ENCODE measurements at places on chromosomes 3 and 15.

GRCh38 chr3:188526057-188526456, 372.1 kb downstream of the LPP start:
- DNase-seq, result no peak

- DNase-seq, result peak; percentile 89
These were observed 25.1 kb upstream of the HERC1 start for GRCh38 chr15:63858881-63859280.

- DNase-seq, result no peak
These were observed 143.5 kb downstream of the LRRK1 start for GRCh38 chr15:101062471-101063171.

DNA sequence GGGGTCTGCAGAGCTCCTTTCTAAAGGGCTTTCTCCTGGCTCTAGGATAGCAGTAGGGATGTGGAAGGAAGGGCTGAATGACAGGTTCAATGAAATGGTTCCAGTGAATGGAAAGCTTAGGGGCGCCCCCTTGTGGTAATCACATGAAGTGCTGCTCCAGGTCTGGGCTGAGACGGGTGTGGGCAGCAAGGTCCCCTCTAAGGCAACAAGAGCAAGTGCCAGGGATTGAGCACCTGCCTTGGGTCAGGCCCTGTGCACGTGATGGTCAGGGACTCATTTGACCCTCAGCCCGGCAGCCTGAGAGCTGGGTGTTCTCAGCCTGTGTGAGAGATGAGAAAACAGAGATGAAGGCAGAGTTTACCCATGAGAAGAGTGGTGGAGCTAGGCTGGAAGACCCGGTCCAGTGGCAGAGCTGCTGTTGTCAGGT, 12.1 kb upstream of the CX3CR1 start:
- peak; percentile 60 for DNase-seq

DNA sequence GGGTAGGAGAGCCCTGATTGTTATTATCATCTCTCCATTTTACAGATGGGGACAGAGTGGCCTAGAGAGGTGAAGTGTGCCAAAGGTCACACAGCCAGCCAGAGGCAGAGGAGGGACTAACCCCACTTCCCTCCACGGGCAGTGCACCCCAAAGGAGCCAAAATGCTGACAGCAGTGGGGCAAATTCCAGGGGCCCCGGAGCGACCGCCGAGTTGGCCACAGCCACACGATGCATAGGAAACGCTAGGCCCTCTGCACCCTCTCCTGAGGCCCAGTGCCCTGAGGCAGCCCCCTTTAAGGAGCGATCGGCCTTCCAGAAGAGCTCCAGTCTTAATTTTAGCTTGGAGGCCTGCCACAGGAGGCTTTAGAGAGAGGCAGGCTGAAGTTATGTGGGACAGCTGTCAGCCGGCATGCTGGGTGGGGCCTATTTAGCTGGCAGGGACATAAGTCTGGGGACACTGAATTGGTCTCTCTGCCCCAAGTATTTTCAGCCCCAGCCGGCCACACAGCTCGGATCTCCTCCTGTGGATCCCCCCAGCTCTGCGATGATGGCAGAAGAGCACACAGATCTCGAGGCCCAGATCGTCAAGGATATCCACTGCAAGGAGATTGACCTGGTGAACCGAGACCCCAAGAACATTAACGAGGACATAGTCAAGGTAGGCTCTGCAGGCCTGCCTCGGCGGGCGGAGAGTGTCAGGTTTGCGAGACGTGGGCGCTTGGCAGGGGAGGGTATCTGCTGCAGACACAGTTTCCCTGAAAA, at the start of gene CAV3:
TSS of gene CAV3 (plus strand) at position 471 of the 763 bp plus-strand sequence. CDS start at position 546, 75 bp downstream.
- DNase-seq, result no peak

DNA sequence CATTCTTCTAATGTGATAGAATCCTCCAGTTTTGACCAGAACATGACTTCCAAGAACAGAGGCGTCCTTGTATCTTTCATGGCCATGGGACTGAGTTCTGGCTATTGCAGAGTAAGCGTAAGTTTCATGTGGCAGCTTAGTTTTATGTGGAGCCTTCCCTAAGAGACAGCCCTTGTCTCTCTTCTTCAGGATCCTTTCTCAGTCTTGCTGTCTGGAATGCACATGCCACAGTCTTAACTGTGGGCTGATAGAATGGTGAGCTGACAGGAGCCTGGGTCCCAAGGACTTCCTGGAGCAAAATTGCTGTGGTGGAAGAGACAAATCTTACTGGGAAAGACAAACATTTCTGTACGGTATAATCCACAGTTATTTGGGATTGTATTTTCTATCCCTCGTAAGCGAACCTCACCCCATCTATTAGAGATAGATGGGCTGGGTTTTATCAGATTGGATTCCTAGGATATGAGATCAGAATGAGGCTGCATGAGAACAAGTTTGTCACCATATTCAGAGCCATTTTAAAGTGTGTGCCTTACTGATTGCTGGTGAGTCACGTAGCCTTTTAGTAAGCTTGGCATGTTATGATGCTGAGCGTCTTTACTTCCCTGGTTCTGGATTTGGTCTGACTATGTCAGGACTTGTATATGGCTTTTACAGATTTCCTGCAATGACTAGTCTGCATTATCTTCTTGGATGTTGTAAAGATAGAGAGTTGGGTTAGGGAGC, 32.8 kb downstream of the CDIN1 start:
- peak; percentile 75 for DNase-seq

Data from trophoblast cell (in vitro differentiated cells and primary cell).